Naive thymus-derived CD8-positive, alpha-beta T cell (primary cell): ENCODE measurements at places on chromosomes 6 and 20.

DNA sequence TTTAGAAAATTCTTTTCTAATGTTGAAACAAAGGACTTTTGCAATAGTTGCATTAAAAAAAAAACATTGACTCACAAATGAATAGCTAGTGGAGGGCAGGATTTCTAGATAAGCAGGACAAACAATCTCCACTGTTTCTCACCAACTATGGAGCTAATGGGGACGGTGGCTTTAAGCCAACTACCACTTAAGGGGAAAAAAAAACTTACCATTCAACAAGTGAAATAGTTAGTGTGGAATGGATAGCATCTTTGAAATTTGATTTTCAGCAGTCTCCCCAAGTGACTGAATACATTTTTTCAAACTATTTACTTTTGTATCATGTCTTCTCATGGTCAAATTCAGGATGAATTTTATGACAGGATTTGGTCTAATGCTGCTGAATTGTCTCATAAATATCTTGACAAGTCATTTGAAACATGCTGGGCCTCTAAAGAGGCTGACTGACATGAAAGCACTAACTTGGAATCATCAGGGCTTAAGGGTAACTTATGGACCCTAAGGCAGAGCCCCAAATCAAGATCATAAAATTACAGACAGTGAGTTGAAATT is 100.5 kb downstream of the EYA4 start:
- no peaks in the 10 kb centered on the region for H3K27me3 ChIP-seq
- H3K4me1 ChIP-seq = no peaks in the 10 kb centered on the region
- no peak overlapping the region for H3K4me3 ChIP-seq
- DNase-seq = no peak
- H3K36me3 ChIP-seq = no peaks in the 10 kb centered on the region
- H3K27ac ChIP-seq = no peak overlapping the region

GRCh38 chr6:37125774-37126492 is 44.0 kb upstream of the PIM1 start:
- DNase-seq = no peak
- no peaks in the 10 kb centered on the region for H3K36me3 ChIP-seq
- peaks cover 2% of the 10 kb centered on the region for H3K27me3 ChIP-seq
- no peak overlapping the region for H3K27ac ChIP-seq
- H3K4me1 ChIP-seq = no peaks in the 10 kb centered on the region

GRCh38 chr20:43431134-43431519 is 26.6 kb upstream of the SRSF6 start:
- no peak overlapping the region for H3K27ac ChIP-seq
- DNase-seq = no peak
- H3K27me3 ChIP-seq = peaks cover 22% of the 10 kb centered on the region
- no peak overlapping the region for H3K4me3 ChIP-seq
- H3K36me3 ChIP-seq = no peaks in the 10 kb centered on the region

- no peak for DNase-seq
- no peaks in the 10 kb centered on the region for H3K36me3 ChIP-seq
- no peak overlapping the region for H3K4me3 ChIP-seq
- no peak overlapping the region for H3K27ac ChIP-seq
These were observed 416.6 kb downstream of the DHX35 start for GRCh38 chr20:39378776-39379175.

DNA sequence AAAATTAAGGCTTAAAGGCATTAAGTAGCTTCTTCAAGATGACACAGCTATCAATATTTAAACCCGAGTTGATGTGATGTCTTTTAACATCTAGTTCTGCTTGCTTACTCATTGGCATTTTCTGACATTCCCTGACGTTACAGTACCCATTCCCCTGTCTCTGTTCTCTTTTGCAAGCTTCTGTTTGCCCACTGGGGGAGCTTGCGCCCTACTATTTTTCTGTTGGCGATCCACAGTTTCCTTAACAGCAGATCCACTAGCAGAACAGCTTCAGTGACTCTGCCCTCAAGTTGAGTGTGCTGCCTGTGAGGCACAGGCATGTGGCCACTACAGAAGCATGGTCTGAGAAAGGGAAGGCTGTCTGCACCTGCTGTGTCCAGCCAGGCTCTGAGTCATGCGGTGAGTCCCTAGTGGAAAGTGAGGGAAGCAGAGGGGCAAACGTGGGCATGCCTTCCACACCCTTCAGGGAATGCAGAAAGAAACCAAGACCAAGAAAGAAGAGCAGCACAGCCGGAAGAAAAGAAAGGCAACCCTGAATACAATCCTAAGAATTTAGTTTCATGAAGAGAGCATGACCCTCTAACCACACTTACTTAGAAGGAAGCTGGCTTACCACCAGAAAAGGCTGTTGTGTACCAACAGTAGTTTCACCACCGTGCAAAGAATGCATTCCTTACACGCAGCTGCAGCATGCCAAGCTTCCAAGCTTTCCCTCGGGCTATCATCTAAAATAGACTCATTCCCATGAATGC is 97.7 kb upstream of the VGLL2 start:
- no peaks in the 10 kb centered on the region for H3K36me3 ChIP-seq
- no peaks in the 10 kb centered on the region for H3K4me1 ChIP-seq
- no peaks in the 10 kb centered on the region for H3K27me3 ChIP-seq
- no peak overlapping the region for H3K27ac ChIP-seq

- H3K27ac ChIP-seq = no peak overlapping the region
- no peak for DNase-seq
These were observed 2.1 kb upstream of the ERGIC3 start for GRCh38 chr20:35539756-35540212.
